ENCODE measurements at places on chromosomes 5 and 9. TPM values are rescaled to one million over a fixed set of nuclear protein-coding genes. Genes with fewer than 3 reads are reported as not detected.

The DPYSL3 gene
- 571 TPM for total RNA-seq

The CCDC112 gene
- total RNA-seq: 53.7 TPM

The PRSS3 gene
- not detected for total RNA-seq

The PCDHB12 gene
- total RNA-seq: 14.4 TPM

The PTGR1 gene
- total RNA-seq: 23.4 TPM

The SOHLH1 gene
- not detected for total RNA-seq

The TAL2 gene
- total RNA-seq: 1.6 TPM

The LHX3 gene
- 0.81 TPM for total RNA-seq

The PRELID2 gene
- 4.6 TPM for total RNA-seq

The RNF208 gene
- 24.8 TPM for total RNA-seq

The GRHPR gene
- total RNA-seq: 78.1 TPM

The ISL1 gene
- 152 TPM for total RNA-seq

The ICE1 gene
- total RNA-seq: 56.5 TPM

The ARID3C gene
- not detected for total RNA-seq

The SERF1B gene
- 88.3 TPM for total RNA-seq

The TRIM52 gene
- total RNA-seq: 15.7 TPM

The SPINK6 gene
- not detected for total RNA-seq

The AOPEP gene
- total RNA-seq: 25.8 TPM

The OR1J2 gene
- total RNA-seq: not detected

The FOXD4L6 gene
- total RNA-seq: not detected

The ENTREP1 gene
- total RNA-seq: 1.0 TPM
